Astrocyte (in vitro differentiated cells and primary cell): ENCODE measurements at places on chromosomes 4 and X.

DNA sequence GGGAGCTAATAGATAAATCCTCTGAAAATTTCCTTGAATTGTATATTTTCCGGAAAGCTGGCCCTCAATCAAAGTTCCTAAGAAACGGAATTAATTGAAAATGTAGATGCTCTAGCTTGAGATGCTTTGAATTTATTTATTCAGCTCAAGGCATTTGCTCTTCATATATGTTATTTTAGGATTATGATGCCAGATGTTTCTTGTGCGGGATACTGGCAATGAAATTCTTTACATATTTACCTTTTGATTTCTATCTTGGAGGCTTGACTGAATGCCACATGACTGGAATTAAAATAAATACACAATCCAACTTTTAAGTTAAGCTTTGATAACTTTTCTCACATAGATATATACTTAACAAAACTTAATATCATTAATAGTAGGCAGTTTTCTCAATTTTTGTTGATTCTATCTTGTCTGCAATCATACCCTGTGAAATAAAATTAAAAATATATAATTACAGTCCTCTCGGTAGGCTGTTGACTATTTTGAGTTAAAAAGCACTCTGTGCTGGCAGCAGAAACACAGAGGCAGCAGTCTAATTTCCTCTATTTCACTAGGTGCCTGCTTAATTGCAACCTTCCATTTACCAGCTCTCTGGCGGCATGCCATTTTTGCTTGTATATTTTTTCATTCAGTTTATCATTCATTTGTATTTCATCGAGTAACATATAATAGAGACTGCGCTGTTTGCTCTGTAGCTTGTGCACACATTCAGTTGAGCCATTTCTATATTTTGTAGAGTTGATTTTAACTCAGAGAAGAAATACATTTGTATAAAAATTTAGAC is 991.5 kb downstream of the ADGRL3 start:
- no peak for DNase-seq

DNA sequence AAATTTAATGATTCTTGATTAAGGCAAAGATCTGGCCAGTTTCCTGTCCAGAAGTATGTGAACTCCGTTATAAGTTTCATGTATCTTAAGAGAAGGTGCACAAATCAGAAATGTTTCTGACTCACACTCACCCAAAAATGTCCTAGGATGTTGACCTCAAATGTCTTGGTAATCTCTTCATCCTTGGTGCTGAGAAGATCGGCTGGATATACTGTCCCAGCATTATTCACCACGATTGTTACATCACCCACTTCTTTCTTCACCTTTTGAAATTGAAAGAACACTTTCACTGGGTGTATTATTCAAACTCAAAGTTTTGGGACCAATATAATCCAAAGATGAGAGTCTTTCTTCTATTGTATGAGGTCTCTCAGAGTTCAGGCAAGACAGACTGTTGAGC is 5.7 kb downstream of the HSD17B13 start:
- no peak for DNase-seq

DNA sequence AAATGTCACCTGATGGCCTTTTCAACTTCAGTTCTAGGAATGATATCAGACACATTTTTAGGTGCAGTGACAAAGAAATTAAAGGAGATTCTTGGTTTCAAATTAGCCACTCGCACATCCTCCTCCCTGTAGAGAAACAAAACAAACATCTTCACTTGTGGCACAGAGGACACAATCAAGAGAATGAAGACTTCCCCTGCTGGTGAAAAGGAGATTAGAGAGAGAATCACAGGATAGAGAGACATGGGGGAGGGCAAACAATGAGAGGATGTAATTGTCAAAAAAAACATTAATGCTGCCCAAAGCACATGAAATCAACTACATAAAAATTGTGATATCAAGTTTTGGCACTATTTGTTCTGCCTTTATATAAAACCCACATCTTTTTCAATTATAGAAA is 34.5 kb downstream of the ACE2 start:
- no peak for DNase-seq

DNA sequence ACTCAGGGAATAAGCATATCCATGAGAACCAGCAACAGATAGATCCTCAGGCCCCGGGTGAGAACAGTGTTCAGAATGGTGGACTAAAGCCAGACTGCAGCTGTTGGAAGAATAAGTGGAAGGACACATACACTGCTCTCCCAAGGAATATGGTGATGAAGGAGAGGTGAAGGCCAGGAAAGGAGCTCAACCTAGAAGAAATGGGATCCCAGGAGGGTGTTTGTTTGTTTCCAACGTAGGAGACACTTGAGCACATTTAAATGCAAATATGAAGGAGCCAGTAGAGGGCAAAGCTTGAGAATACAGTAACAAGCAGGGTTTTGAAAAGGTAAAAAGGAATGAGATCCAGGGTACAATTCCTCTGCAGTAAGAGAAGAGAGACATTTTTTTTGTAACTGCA is 42.4 kb upstream of the ATOH1 start:
- DNase-seq: no peak

DNA sequence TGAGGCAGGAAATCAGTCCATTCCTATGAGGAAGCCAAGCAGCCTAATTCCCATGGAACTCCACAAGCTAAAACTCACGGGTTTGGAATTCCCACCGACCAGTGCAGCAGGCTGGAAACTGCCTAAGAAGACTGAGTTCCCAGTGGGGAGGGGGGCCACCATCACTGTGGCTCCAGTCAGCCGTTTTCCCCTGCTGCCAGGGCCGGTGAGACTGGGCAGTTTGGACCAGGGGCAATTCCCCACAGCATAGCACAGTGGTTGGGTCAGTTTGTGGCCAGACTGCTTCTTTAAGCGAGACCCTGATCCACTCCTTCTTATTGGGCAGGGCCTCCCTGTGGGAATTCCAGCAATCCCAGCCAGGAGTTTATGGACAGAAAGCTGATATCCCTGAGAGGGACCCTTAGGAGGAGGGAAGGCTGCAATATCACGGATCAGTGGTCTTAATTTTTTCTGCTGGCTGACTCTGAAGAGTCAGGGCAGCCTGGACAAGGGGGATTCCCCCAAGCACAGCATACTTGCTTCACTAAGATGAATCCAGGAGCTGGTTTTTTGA is 20.7 kb downstream of the PAGE5 start:
- DNase-seq: no peak

DNA sequence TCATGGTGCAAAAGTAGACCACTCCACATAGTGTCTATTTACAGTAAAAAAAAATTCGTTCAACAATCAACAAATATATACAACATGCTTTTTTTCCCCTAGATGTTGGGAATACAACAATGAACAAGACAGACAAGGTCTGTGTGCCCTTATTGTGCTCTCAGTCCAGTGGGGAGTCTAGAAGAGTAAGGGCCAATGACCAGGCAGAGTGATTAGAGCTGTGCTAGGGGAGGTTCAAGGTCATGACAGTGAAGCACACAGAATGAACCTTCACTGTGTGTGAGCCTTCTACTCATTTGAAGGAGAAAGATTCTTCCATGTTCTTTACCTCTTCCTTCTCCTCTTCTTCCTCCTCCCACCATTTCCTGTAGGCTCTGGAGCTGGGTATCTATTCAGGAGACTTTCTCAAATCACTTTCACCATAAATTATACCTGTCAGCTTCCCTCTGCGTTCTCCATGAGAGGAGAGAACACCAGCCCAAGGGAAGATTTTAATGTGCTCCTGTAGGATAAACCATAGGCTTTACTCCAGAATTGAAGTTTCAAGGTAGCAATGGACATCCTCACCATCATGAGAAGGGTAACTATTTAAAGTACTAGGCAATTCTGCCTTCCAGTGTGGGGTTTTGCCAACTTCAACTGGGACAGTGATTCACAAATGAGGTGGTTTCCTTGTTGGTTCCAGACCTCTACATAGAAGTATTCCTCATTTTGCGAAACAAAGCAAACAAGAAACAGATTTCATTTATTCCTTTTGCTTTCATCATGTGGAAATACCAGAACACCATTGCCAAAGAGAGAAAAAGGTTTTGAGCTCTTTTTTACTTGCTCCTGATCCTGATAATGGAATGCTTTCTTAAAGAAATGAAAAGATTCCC is 246.9 kb upstream of the GPC4 start:
- DNase-seq: no peak

GRCh38 chr4:177441061-177441802 is 1.0 kb downstream of the AGA start:
- peak; percentile 26 for DNase-seq

GRCh38 chrX:44828008-44828605 is 15.7 kb upstream of the DUSP21 start:
- DNase-seq: peak; percentile 91

DNA sequence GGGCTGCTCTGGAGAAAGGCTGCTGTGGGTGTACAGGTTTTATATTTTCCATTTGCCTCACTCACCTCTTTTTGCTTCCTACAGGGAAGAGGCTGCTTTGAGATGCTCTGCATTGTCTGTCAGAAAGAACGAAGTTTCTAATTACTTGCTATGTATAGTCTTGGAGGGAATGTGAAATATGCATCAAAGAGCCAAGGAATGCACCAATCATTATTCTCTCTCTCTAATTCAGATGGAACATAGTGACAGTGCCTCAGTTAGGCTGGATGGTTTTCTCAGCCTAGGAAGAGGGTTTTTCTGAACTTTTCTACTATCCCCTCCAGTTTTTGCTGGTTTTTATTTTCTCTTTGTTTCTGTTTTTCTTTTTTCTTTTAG is 106.8 kb upstream of the SLC4A4 start:
- DNase-seq: no peak

DNA sequence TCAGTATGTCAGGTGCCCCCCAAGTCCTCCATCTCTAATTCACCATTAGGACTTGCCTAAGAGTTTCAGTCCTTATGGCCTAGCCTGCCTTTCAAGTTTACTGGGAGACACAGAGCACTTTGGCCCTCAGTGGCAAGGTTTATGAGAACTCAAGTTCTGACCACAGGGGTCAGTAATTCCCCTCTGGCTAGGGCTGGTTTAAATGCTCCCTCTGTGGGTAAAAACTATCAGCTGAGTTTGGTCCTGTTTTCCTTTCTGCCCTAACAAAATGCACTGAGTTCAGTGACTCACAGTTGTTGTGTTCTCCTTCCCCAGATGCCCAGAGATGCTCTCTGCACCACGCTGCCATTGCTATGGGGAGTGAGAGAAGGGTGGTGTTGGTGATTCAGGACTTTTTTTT is 163.2 kb downstream of the RELL1 start:
- no peak for DNase-seq

GRCh38 chr4:25096981-25097443 is 63.2 kb downstream of the SEPSECS start:
- no peak for DNase-seq
